Endothelial cell (in vitro differentiated cells): ENCODE measurements at places on chromosomes 3 and 15. TPM values are rescaled to one million over a fixed set of nuclear protein-coding genes. Genes with fewer than 3 reads are reported as not detected.

Gene PRR23C
- not detected for total RNA-seq

Gene CGNL1
- total RNA-seq: 238 TPM

Gene GOLGA6A
- 0.85 TPM for total RNA-seq

Gene SCN11A
- total RNA-seq: 0.69 TPM

Gene MOBP
- total RNA-seq: not detected

Gene SETMAR
- total RNA-seq: 15.3 TPM

Gene TRAT1
- 0.51 TPM for total RNA-seq

Gene ROPN1
- not detected for total RNA-seq

Gene FGD5
- 294 TPM for total RNA-seq

Gene CHL1
- not detected for total RNA-seq
